ENCODE measurements at places on chromosomes 2 and 18.

DNA sequence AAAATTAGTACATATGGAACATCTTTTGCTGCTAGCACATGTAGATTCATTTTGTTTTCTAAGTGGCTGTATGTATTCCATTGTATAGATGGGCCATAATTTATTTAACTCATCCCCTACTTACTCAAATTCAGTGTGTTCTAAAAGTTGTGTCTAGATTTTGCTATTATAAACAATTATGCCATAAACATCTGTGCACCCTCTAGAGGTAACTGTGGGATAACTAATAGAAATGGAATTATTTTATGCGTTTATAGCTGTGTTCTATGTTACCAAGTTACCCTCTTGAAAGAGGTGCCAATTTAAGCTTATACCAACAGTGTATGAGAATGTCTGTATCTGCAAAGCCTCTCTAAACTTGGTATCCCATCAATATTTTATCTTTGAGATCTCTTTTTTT lies 100.4 kb downstream of the MMADHC start:
- DNase-seq = no peak

DNA sequence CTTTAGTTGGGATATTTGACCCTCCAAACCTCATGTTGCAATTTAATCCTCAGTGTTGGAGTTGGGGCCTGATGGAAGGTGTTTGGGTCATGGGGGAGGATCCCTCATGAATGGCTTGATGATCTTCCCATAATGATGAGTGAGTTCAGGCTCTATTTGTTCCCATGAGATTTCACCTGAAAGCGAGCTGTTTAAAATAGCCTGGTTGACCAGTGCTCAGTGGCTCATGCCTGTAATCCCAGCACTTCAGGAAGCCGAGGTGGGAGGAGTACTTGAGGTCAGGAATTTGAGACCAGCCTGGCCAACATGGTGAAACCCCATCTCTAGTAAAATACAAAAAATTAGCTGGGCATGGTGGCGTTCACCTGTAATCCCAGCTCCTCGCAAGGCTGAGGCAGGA lies 14.9 kb upstream of the PSME4 start:
- no peak for DNase-seq

DNA sequence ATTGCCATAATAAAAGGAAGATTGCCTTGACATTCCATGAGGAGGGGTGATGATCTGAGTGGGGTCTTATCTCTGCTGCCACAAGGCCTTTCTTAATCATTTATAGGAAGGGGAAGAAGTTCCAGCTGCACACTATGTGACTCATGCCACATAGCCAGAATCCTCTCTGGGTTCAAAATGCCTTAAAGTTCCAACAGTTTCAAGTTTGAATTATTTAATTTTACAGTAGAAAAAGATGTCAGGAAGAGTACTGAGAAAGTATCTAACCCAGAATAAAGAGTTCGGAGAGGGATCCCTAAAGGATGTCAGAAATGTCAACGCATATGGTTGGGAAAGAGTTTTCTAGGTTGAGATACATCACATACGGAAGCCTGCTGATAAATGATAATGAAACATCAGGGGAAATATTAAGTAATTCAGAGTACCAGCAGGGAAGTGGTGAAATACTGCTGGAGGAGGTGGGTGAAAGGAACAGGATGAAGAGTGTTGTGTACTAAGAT lies 999.9 kb downstream of the TSN start:
- DNase-seq = no peak

DNA sequence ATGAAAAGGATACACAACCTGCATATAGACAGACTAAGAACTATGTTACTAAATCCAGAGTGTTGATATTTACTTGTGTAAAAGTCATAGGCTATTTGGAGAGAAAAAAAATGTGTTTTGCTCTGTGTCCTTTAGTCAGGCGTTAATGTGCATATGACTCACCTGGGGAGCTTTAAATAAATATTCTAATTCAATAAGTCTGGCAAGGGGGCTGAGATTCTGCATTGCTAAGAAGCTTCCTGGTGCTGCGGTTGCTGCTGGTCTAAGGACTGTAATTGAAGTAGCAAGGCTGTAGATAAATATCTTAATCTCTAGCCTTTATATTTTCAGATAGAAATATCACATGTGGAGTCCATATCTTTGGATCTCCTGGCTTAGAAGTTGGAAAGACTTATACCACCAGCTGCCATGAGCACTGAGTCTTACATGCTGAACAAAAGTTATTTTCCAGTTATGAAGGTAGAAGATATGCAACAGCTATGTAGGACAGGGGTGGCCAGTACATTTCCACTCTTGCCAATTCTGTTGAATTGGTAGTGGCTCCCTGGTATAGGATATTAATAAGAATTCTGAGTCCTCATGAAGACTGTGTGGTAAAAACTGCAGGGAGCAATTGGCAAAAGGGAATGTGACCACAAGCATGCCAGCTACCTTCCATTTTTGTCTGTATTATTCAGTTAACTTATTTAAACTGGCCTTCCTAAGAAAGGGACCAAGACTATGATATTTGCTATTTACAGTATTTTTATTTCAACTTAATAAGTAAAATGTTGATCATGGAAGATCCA lies 4.8 kb downstream of the SPAG16 start:
- no peak for DNase-seq

- DNase-seq = no peak
These were observed 25.2 kb downstream of the RPE start for GRCh38 chr2:210027608-210028007.

- DNase-seq = no peak
These were observed 78.3 kb downstream of the TTC32 start for GRCh38 chr2:19823507-19823906.

- no peak for DNase-seq
These were observed 396.2 kb downstream of the BCL11A start for GRCh38 chr2:60157283-60157682.

DNA sequence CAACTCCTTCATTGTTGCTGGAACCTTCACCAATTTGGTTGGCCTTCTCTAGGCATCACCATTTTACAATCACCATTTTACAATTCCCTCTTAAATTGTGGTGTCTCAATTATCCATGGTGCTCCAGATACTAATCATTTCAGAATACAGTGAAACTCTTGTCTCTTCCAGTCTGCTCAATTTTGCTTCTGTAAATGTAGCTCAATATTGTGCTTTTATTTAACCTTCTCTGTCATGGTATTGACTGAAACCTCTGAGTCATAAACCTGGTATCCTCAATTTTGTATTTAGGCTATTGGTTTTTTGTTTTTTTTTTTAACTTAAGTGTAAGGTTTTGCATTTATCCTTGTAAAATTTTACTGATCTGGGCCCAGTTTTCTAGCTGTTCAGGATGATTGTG lies 16.1 kb downstream of the STRADB start:
- no peak for DNase-seq

DNA sequence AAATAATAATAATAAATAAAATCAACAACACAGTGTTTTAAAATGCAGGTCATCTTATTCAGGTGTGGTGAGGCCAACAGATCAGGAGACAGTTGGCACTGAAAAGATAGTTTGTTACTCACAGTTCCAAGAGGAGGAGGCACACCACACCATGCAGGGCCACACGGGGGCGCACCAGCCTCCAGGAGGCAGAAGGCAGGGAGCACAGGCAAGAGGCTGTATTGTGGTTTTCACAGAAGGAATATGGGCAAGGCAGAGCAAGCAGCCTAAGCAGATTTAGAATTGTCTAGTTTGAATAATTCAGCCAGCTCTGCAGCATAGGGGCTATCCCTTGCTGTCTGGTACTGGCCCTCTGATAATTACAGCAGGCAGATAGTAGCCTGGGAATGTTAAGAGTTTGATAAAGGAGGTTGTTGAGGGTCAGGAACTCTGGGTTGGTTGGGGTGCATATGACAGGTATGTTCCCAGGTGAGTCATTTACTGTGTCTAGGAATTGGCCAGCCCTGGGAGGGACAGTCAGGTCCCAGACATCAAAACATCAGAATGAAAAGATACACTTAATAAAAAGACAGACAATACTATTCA lies 31.3 kb downstream of the KIAA2012 start:
- no peak for DNase-seq

Data from anterior cingulate cortex (tissue), 58 donors.